ENCODE measurements at places on chromosomes 5 and 9.

DNA sequence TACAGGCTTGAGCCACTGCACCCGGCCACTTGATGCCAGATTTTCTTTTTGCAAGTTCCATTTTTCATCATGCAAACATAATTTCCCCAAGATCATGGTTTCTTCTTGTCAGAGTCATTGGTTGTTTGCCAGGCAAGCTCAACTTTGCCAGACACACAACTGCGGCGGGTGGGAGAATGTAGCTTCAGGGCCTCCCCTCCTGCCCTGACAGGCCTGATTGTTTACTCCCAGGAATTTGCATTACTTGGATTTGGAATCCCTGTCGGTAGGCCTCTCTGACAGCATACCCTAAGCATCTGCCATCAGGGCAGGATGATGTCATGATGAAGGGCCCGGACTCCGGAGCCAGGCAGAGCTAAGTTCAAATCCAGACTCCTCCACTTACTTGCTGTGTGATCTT is 15.1 kb downstream of the RPS14 start:
- DNase-seq, result no peak

GRCh38 chr5:95441636-95442035 is 50.5 kb downstream of the FAM81B start:
- no peak for DNase-seq

- DNase-seq, result no peak
These were observed 19.7 kb upstream of the ABL1 start for GRCh38 chr9:130815242-130815808.

DNA sequence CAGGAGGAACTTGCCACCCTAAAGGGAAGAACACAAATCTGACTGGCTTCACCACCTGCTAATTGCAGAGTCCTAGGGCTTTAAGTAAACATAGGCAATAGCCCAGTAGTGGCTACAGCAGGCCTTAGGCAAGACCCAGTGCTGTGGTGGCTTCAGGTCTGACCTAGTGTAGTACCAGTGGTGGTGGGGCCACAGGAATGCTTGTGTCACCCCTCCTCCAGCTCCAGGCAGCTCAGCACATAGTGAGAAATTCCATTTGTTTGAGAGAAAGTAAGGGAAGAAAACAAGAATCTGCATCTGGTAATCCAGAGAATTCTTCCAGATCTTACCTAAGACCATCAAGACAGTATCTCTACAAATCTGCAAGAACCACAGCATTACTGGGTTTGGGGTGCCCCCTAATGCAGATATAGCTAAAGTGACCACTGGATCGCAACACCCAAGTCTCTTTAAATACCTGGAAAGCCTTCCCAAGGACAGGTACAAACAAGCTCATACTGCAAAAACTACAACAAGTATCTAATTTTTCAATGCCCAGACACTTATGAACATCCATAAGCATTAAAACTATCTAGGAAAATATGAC is 102.6 kb upstream of the TRPM3 start:
- no peak for DNase-seq

DNA sequence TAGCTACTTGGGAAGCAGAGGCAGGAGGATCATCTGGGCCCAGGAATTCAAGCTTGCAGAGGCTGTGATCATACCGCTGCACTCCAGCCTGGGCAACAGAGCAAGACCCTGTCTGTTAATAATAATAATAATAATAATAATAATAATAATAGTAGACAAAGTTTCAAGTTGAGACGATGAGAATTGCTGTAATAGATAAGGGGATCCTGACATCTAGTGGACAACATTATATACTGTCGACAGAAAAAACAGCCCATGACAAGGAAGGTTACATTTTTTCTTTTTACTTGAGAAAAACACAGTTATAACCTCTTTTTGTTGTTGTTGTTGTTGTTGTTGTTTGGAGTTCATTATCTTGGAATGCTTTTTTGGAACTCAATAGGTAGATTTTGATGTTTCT is 35.3 kb downstream of the NDFIP1 start:
- no peak for DNase-seq

DNA sequence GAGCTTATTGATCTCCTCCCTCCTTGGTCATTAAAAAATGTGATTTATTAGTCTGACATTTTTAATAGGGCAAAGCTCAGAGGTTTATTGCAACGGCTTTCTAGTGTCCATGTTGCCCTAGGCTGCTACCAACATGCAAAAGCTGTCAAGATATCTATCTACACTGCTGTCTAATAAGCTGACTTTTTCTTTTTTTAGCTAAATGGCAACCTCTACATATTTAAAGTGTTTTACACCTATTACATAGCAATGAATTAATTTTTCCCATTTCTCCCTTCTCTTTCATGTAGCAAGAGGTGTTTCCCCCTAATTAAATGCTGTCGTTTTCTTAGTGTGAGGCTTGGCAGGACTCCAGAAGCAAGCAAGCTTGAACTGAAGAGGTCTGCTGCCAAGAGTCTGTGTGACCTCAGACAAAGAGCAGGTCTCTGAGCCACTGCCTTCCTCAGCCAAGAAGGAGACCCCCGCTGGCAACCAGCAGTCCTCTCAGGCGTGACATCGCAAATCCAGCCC is 79.4 kb downstream of the GAS1 start:
- DNase-seq, result no peak

DNA sequence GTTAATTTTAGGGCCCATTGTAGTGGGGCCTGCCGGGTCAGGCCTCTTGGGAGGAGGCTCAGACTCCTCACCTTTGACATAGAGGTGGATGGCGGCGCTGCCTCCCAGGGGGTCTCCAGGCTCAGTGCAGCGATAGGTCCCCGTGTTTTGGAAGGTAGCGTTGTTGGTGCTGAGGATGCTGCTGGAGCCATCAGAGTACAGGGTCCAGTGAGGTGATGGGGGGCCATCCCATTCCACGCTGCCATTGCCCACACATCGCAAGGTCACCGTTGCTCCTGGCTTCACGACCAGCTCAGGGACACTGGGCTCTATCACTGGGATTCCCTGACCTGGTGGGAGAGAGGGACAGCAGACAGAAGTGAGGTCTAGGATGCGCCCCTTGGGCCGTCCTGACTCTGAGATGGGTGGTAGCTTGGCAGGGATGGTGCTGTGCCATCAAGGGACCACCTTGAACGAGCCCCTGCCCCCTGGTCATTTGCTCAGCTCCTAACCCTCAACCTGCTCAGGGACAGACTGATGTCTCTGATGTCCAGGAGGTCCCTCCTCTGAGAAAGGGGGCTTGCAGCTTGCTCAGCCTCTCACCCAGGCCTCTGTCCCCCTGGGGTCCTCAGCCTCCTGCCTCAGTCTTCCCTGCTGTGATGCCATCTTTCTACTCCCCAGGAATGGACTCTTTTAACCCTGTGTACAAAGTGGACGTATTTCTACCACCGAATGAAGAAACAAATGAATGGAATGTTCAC is 5.5 kb downstream of the CSF1R start:
- no peak for DNase-seq

- DNase-seq, result no peak
These were observed 6.1 kb upstream of the FAM120AOS start for GRCh38 chr9:93459432-93459847.

All from right cardiac atrium (tissue), 5 donors.